ENCODE measurements at places on chromosomes 2 and 18. TPM values are rescaled to one million over a fixed set of nuclear protein-coding genes. Genes with fewer than 3 reads are reported as not detected.

- no peak for DNase-seq
Measured at GRCh38 chr2:38016219-38016618, 59.7 kb downstream of the CYP1B1 start.

GRCh38 chr2:73993778-73994177, 9.1 kb downstream of the TET3 start:
- no peak for DNase-seq

DNA sequence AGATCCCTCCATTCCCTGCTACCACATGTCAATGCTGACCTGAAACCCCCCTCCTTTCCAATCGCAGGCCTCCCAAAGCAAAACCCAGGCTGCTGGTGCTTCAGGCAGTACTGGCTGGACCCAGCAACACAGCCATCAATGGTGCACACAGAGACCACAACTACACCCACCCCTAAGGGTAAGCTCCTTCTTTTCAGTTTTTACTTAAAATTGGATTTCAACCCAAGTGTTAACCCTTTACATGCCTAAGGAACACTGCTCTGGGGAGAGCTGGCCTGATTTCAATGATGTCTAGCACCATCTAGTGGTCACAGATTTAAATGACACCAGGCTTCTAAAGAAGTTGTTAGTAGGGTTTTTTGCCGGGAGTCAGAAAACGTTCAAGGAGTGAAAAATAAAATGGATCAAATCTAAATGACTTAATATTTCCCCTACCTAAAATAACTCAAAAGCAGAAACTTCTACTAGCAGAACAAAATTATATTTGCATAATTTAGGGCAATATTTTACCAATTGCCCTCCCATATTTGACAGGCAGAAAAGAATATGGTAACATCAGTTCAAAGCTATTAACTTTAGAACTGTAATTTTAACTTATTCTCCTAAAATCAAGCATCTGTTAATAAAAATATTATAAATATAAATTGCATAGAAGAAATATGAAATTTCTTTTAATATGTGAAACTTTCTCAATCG, 24.6 kb downstream of the FECH start:
- no peak for DNase-seq

- no peak for DNase-seq
Measured at GRCh38 chr2:171191021-171191420, 30.3 kb upstream of the TLK1 start.

- peak; percentile 43 for DNase-seq
Measured at GRCh38 chr2:8679567-8679826, 2.4 kb upstream of the ID2 start.

DNA sequence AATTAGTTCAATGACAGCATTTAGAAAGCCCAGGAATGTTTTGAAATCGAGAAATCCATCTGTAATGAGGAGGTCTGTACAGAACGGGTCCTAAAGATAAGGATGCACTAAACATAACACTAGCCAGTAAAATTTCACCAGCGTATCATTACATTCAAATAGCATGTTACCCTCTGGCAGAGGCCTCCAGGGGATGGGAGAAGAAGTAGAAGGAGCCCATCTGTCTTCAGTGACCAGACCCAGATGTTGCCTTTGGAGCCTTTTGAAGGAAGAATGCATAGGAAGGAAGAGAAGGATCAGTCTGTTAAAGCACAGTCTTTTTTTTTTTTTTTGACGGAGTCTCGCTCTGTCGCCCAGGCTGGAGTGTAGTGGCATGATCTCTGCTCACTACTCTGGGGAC, 86.1 kb upstream of the BCL2L11 start:
- no peak for DNase-seq

DNA sequence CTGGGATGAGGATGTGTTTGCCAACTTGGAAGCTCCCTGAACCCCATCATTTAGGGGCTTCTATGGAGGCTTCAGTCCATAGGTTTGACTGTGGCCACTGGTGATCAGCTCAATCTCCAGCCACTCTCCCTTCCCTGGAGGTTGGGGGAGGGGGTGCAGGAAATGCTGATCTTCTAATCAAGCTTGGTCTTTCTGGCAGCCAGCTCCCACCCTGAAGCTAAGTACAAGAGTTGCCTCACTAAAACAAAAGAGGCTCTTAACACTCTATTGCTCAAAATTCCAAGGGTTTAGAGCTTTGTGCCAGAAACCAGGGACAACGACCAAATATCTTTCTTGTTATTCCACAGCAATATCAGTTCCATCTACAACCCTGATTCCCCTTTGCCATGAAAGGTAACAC, 19.4 kb upstream of the MPPE1 start:
- no peak for DNase-seq

GRCh38 chr2:120415728-120416509, 70.0 kb downstream of the INHBB start:
- no peak for DNase-seq

DNA sequence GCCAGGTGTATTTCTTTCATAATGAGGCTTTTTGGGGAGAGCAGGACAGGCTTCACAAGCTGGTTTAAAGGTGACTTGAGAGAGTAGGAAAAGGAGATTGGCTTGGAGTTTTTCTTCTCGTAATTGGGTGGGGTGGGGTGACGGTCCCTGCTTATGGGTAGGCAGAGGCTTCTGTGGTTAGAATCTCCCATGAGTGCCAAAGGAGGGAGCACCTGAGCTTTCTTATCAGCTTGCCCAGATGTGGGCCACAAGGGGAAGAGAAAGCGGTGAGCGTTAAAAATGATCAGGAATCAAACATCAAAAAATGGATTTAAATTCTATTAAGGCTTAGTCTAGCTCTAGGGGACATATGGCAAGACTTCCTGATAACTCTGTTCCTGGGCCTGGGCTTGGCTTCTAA, 9.7 kb upstream of the PNPT1 start:
- DNase-seq: no peak

DNA sequence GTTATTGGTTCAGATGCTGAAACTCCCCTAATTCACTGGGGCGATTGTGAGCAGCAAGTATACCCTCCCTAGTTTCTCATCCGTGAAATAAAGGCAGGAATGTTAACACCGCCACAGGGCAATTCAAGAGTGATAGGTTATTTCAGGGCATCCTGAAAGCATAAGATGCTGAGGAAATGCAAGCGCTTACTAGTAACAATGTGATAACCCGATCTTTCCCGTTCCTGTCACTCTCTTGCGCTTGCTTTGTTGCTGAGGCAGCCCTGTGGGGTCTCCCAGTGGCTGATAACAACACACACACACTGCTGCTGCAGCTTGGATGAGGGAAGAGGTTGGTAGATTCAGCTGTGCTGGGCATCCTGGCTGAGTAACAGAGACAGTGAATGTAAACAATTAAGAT, 259.3 kb downstream of the AGPS start:
- no peak for DNase-seq

Gene IRS1
- polyA plus RNA-seq: 13.4 TPM

Gene COL4A4
- polyA plus RNA-seq: 48.6 TPM

Gene CDKL4
- 1.5 TPM for polyA plus RNA-seq

Gene CASP8
- polyA plus RNA-seq: 12.1 TPM

Gene MAL
- 341 TPM for polyA plus RNA-seq
